T-helper 2 cell treated with Interferon-gamma antibody and Interleukin-4, amounts not matched to agents 5 μg/mL and 100 μg/mL, for 36 hours (primary cell): ENCODE measurements at places on chromosomes 4 and X.

DNA sequence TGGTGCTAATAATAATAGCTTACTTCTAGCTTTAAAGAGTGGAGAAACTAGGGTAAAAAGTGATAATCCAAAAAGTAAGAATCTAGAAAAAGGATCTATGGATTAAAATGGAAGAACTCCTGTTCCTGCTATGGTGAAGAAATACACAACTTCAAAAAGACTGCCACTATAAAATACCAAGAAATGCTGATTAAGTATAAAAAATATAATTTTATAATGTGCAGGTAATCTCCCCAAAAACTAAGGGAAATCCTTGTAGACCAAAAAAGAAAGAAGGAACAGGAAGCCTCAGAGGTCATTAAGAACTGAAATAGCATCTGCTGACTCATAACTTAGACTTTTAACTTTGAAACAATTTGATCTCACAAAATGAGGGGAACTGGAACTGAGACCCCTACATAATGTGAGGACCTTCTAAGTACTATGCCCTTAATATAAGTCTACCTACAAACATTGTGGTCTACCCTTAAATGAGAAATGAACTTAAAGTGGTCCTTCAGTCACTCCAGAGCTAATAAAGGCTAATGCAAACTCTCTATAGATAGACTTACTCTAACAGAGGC, 50.6 kb upstream of the SRPX start:
- H3K4me3 ChIP-seq = no peak overlapping the region
- DNase-seq = no peak
- no peak overlapping the region for H3K27ac ChIP-seq
- no peaks in the 10 kb centered on the region for H3K36me3 ChIP-seq

DNA sequence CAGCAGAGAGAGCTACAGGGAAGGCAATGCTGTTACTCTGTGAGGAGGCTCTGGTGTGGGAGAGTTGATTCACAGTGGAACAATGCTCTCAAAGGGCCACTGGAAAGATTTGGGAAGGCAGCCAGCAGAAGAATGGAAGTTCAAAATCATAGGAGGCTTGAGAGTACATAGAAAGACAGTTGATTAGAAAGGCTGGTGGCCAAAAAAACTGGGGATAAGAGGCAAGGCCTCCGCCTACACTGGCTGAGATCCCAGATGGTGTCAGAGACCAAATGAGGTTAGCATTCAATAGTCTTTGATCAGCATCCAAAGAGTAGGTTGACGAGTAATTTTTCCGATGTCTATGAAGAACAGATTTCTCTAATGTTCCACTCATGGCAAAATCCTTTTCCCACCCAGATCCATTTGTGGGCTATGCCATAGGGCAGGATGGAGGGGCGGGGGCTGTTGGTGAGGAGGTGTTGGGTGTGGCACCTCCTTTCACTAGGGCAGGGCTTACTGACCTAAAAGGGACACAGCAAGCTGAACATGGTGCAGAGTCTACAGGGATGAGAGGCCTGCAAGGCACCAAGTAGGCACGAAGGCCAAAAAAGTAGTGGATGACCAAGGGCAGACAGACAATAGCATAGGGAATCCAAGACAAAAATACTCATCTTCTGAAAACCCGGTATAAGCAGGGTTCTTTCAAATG, 15.1 kb downstream of the TEC start:
- no peaks in the 10 kb centered on the region for H3K4me1 ChIP-seq
- no peak overlapping the region for H3K27ac ChIP-seq
- H3K36me3 ChIP-seq = no peaks in the 10 kb centered on the region
- peaks cover 5% of the 10 kb centered on the region for H3K27me3 ChIP-seq
- no peak overlapping the region for H3K4me3 ChIP-seq

GRCh38 chrX:110851780-110852179, 56.2 kb upstream of the CHRDL1 start:
- no peaks in the 10 kb centered on the region for H3K36me3 ChIP-seq
- H3K4me3 ChIP-seq = no peak overlapping the region
- peaks cover 2% of the 10 kb centered on the region for H3K27me3 ChIP-seq
- no peak for DNase-seq
- H3K27ac ChIP-seq = no peak overlapping the region

DNA sequence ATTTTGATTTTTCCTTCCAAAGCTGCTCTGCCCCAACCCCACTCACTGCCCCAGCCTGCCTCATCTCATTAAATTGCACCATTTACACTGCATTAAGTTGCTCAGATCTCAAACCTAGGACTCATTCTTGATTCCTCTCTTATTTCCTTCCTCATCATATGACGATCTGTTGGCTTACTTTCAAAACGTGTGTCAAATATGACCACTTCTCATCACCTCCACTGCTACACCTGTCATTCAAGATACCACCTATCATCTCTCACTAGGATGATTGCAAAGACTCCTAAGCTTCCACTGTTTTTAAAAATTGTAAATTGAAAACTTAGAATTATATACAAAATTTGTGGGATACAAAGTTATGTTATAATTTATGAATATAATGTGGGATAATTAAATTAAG, 147.1 kb downstream of the DCK start:
- H3K4me1 ChIP-seq = peaks cover 3% of the 10 kb centered on the region
- no peak overlapping the region for H3K27ac ChIP-seq
- no peaks in the 10 kb centered on the region for H3K36me3 ChIP-seq

DNA sequence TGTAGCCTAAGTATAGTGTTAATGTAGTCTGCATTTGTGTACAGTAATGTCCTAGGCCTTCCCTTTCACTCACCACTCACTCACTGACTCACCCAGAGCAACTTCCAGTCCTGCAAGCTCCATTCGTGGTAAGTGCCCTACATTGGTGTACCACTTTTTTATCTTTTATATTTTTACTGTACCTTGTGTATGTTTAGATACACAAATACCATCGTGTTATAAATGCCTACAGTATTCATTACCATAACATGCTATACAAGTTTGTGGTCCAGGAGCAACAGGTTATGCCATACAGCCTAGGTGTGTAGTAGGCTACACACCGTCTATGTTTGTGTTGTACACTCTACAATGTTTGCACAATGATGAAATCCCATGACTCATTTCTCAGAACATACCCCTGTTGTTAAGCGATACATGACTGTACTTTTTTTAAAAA, 15.4 kb downstream of the TSPAN5 start:
- H3K36me3 ChIP-seq = peaks cover 12% of the 10 kb centered on the region
- no peak overlapping the region for H3K4me3 ChIP-seq
- no peak overlapping the region for H3K27ac ChIP-seq
- DNase-seq = no peak

GRCh38 chr4:80461412-80461811, 125.9 kb downstream of the CFAP299 start:
- no peak overlapping the region for H3K4me3 ChIP-seq
- peaks cover 7% of the 10 kb centered on the region for H3K4me1 ChIP-seq
- DNase-seq = no peak

DNA sequence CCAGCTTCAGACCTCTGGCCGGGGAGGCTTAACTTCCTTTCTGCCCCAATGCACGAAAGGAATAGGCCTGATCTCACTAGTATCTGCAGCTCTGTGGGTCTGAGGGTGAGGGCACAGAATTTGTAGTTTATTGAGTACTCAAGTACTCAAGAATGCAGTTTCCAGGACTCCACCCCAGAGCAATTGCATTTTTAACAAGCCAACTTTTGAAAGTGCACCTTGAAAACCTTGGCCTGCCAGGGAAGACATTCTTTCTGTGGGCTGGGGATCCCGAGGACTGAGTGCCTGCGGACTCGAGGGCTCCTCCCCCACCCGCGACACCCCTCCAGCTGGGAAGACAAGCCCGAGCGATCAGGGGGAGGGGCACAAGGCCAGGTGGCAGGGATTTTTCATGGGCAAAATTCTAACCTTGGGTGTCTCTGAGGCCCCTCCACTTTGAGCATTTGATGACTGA, 22.4 kb downstream of the RS1 start:
- H3K27ac ChIP-seq = no peak overlapping the region
- H3K4me3 ChIP-seq = no peak overlapping the region
- DNase-seq = no peak
- no peaks in the 10 kb centered on the region for H3K27me3 ChIP-seq

DNA sequence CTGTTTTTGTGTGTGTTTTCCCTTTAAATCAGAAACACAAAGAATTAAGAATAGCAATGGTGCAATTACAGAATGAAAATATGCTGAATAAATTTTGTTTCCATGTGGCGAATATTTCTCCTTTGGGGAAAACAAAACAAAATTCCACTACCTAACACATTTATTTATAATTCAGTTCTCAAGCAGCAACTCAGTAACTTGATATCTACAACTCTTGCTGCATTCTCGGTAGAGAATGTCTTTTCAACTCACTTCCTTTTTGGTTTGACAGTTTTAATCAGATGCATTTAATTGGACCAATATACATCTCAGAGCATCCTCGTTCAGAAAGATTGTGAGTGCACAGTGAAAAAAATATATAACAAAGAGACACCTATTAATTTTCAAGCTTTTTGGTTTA, 30.8 kb downstream of the ZNF827 start:
- H3K36me3 ChIP-seq = peaks cover 2% of the 10 kb centered on the region
- no peak for DNase-seq
- peaks cover 9% of the 10 kb centered on the region for H3K4me1 ChIP-seq
- H3K27ac ChIP-seq = no peak overlapping the region

- no peak for DNase-seq
- H3K27me3 ChIP-seq = peaks cover 44% of the 10 kb centered on the region
- H3K27ac ChIP-seq = no peak overlapping the region
- no peak overlapping the region for H3K4me3 ChIP-seq
- H3K4me1 ChIP-seq = peaks cover 3% of the 10 kb centered on the region
- H3K36me3 ChIP-seq = no peaks in the 10 kb centered on the region
Observed at GRCh38 chrX:68429216-68429615, 4.1 kb downstream of the OPHN1 start.

GRCh38 chr4:81609844-81610243, 138.1 kb upstream of the RASGEF1B start:
- no peak overlapping the region for H3K27ac ChIP-seq
- H3K4me3 ChIP-seq = no peak overlapping the region
- H3K36me3 ChIP-seq = no peaks in the 10 kb centered on the region
- no peaks in the 10 kb centered on the region for H3K4me1 ChIP-seq
- no peak for DNase-seq

DNA sequence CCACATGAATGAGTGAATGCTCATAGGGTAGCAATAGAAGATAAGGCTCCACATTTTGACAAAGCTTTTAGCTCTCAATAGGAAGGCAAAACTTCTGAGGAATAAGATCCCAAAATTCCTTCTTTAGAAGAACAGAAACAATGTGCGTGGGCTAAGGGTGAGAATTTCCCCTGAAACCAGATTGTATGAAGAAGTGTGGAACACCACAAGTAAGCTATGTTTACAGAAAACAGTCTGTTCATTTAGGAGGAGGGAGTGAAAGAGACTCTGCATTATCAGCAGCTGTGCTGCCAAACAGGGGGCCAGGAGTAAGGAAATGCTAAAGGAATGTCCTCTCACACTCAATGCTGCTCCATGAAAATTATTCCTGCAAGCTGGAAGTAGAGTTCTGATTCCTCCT, 851.6 kb downstream of the CENPC start:
- no peak overlapping the region for H3K4me3 ChIP-seq
- DNase-seq = no peak
- no peaks in the 10 kb centered on the region for H3K4me1 ChIP-seq
- H3K36me3 ChIP-seq = no peaks in the 10 kb centered on the region
- H3K27me3 ChIP-seq = no peaks in the 10 kb centered on the region
